Naive thymus-derived CD4-positive, alpha-beta T cell (primary cell): ENCODE measurements at places on chromosomes 16 and 17.

DNA sequence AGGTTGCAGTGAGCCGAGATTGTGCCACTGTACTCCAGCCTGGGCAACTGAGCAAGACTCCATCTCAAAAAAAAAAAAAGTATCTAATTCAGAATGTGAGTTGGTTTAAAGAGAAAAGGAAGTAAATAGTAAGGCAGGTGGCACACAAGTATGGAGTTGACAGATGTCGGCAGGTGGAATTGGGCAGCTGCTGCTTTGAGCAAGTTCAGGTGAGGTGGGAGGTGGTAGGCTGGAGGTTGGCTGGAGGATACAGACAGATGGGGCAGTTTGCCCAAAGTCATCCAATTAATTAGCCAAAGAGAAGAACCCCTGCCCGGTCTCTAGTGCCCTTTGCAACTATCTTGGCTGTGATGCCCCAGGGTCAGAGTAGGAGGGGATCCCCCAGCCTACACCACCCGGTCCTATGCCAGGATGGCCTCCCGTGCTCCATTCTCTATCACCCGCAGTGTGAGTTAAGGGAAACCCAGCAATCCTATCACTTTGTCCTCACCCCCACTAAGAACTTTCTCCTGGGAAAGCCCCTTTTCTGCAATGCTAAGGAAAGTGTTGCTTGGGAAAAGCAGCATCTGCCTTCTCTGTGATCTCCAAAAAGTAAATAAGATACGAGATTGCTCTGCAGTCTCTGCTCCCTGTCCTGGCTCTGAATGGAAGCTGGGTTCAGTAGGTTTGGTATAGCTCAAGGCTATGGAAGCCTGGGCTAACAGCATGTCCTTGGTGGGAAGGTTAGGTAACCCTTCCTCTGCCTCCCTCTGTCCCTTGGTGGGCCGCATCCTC lies 32.2 kb downstream of the SLC12A3 start:
- no peak for DNase-seq

GRCh38 chr17:73770849-73771229 lies 126.6 kb upstream of the SDK2 start:
- DNase-seq: no peak

DNA sequence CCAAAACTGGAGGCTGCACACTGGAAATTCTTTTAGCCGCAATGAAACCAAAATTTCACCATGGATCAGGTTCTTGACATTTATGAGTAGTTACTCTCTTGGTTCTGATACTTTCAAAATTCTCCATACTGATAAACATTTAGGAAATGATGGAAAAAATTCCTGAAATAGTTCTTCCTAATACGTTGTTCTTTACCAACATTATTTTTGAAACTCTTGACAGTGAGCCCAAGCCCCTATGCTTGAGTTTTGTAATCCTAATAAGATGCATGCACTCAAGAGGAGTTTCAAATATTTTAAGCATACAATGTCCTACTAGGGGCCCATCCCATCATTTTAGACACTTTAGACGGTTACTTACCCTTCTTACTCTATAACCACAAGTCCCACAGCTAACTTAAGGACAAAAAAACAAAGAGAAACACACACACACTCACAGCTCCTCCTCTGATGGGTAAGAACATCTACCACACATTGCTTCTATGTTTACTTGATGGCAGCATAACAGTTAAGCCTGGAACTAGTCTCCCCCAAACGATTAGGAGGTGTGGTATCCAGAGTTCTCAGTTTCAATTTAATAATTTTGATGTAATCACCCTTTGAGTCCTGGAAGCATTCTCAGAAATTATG lies 3.7 kb downstream of the VEZF1 start:
- no peak for DNase-seq

GRCh38 chr16:14310519-14310991 lies 239.4 kb downstream of the MRTFB start:
- no peak for DNase-seq

DNA sequence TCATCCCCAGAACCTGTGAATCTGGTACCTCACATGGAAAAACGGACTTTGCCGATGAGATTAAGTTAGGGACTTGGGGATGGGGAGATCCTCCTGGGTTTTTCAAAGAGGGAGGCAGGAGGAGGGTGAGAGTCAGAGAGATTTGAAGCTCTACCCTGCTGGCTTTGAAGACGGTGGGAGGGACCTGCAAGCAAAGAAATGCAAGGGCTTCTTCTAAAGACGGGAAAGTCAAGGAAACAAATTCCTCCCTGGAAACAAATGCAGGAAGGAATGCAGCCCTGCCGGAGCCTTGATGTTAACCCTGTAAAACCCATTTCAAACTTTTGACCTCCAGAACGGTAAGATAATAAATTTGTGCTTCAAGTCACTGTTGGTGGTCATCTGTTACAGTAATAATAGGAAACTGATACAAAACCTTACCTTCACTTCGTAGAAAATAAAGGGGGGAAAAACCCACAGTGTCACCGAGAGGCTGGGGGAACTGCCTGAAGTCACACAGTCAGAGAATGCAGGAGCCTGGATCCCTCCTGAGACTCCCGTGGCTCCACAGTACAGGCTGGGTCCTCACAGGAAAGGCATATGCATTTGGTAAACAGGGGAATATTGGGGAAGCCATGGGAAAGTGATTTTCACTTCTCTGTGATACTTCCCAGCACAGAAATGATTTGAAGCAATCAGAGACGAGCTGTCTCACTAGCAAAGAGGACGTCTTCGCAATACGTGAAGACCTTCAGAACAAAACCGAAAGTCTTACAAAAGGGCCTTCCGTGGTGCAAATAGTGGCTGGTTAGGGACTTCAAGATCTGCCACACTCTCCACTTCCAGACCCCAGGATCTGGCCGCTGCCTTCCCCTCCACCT lies 58.9 kb upstream of the CLEC3A start:
- no peak for DNase-seq

DNA sequence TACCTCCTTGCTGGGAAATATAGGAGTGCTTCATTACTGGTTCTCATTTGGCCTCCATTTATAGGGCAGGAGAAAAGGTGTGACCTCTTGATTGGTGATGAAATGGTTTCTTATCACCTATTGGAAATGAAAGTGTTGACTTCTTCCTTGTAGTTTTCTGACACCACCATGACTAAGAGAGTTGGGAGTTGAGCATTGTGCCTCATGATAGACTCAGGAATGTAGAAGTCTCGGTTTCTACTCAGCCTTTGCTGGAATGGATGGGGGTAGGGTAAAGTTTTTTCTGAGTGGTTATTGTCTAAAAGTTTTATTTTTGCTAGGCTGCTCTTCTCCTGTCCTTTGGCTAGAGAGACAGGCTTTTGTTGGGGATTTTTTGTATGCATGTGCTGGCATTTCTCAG lies 117.4 kb downstream of the PHKB start:
- no peak for DNase-seq

DNA sequence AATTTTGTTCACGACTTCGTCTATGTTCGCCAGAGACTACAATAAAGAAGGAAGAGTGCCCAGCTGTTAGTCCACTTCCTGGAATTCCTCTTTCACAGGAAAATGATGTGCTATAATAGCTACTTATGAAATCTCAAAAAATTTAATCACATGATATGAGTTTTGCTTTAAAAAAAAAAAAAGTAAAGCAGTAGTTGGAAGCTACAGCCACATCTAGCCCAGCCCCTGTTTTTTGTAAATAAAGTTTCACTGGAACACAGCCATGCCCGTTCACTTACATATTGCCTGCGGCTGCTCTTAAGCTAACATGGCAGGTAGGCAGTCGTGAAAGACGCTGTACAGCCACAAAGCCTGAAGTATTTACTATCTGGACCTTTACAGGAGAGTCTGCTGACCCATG lies 15.3 kb downstream of the VPS53 start:
- DNase-seq: no peak

DNA sequence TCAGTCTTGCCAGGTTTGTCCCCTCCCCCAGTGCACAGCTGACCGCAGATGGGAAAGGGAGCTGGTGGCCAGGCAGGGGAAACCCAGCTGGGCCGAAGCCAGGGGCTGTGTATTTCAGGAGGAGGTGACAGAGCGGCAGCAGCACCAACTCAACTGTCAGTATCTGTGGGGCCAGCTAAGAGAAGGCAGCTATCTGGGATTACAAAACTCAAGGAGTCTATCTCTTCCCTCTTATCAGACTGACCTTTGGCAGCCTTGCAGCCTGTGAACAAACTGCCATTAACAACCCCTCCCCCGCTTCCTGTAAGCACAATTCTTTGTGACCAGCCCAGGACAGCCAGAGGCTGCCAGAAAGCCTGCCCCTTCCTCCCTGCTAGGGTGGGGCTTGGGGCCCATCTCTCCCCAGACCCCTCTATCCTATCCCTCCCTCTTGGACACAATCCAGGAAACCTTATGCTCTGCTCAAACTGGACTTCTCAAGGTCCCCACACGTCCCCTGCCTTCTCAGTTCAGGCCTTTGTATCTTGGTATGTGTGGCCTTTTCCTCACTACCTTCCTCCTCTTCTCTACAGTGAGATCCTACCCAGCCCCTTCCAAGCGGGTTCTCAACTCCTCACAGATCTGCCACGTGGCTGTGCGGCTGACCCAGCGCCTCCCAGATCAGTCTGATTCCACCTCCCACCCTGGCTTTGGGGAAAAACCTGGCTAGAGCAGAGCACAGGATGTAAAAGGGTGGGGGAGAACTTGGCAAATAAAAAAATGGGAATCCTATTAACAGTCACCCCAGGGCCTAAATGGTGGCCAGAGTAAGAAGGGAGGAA lies 10.5 kb downstream of the ST3GAL2 start:
- no peak for DNase-seq

- DNase-seq: no peak
Measured at GRCh38 chr17:57273490-57273889, 17.2 kb downstream of the MSI2 start.

DNA sequence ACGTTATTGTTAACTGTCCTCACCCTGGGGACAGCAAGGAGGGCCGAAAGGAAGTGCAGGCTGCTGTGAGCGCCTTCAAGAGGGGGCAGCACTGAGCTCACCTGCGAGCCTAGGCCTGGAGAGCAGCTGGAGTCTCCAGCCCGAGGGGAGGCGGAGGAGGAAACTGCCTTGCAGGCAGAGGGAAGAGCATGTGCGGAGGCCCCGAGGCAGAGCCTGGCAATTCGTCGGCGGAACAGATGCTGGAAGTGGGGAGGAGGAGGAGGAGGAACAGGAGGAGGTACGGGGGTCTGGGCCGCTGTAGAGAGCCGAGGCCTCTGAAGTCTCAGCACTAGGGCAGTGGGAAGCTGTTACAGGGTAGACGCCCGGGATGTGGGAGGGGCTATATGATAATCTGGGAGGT lies 49.6 kb upstream of the PLCG2 start:
- no peak for DNase-seq

GRCh38 chr17:7404737-7405349 lies 946 bp upstream of the TMEM256 start:
- DNase-seq: no peak

DNA sequence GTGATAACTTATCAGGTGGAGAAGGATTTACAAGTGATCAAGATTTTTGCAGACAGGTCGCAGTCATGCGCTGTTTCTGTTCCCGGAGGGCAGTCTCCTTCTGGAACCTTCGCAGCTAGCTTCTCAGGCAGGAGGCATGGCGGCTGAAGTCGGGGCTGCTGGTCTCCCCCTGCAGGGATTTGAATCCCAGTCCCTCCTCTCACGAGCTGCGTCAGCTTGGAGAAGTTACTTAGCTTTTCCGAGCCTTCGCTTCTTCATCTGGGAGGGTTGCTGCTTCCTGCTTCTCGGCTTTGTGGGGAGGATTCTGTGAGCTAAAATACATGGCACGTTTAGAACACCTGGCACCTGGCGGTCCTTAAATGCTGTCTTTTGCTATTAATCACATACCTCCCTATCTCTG lies 287.8 kb upstream of the FOXF1 start:
- no peak for DNase-seq

DNA sequence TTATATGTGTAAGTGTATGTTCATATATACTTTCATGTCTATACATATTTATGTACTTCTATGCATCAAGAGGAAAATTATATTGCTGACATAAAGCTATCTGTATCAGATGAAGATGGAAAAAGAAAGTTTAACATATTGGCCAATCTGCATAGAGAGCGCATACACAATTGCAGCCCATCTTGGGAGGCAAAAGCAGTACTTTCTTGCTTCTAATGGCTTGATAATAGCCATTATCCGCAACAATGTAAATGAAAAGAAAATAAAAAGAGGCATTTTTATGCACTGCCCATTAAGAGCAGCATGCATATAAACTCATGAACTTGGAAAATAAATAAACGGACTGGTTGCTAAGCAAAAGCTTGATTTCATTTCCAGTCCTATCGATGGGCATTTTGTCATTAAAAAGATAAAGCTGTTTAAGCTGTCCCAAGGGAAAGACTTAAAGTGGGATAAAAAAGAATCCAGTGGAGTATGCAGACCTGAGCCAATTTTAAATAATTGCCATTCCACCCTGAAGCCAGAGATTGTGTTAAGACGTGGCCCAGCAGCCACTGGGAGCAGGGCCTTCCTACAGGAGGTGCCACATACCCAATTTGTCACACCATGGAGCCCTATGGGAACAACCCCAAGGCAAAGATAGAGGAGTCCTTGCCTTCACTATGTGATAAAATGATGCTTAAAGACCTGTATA lies 183.6 kb upstream of the CDH11 start:
- DNase-seq: no peak
